ENCODE measurements at places on chromosomes 5 and 9.

- DNase-seq = no peak
Measured at GRCh38 chr5:107010060-107010459, 660.7 kb downstream of the EFNA5 start.

DNA sequence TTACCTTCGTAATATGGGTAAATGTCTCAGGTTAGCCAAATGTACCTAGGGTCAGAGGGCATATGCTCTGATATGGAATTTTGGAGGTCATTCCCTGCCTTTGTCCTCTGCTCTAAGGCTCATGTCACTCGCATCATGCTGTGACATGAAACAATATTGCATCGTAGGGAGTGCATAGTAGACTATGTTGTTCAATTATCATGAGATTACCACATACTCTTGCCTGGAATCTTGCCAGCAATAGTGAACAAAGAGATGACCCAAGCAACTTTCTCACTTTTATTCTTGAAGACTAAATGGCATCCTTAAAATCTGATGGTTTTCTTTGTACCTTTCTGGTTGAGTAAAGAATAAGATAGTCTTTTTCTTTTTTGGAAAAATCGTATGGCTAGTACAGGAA, 27.6 kb downstream of the ZNF462 start:
- no peak for DNase-seq

- DNase-seq = no peak
Measured at GRCh38 chr5:138643040-138643791, 68.0 kb upstream of the HSPA9 start.

- DNase-seq = no peak
Measured at GRCh38 chr5:135287551-135287950, 111.5 kb downstream of the MACROH2A1 start.

DNA sequence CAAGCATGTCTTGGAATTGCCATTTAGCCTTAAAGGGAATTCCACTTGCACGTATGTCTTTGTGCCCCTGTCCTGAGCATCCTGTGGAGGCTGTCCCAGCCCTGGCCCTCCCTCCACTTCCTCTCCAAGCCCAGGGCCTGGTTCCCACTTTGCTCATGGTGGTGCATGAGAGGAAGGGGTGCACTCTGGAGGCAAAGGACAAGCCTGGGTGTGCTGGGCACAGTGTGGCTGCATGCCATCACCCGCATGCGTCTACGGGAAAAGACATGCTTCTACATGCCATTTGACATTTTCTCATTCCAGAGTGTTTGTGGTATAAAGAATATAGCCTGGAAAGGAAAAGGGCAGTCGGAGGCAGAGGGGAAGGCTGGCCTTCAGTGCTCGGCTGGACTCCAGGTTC, 7.2 kb upstream of the IRX2 start:
- DNase-seq = no peak

DNA sequence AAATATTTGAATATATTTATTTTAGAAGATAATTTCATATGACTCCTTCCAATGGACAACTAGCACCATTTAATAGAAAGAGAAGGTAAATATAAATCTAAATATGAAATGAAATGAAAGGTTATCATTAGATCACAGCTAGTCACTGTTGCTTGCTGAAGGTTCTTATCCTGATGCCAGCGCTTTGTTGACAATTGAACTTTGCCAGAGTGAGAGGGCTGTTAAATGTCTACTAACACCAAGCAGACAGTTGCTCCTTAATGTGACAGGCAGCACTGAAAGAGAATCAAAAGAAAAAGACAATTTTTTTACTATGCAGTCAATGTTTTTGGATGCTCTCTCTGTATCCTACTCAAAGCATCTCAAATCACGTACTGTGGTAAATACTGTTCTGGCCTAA, 152.6 kb upstream of the SEMA6A start:
- no peak for DNase-seq

DNA sequence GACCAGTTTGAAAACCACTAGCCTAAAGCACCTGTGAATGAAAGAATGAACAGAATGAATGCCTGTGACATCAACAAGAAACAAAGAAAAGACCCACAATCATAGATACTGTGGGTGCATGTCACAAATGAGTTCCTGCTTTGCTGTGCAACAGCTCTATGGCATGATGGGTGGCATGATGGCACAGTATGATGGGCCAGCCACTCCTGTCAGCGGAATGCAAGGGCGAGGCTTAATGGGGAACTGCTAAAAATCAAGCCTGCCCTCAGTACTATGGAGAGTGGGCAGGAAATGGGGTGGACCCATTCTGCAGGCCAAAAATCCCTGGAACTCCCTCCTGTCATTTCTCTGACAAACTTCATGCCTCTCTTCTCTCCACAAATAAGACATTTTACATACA, 89.0 kb downstream of the DCP2 start:
- no peak for DNase-seq

- DNase-seq = no peak
Measured at GRCh38 chr9:132233138-132233537, 71.3 kb downstream of the NTNG2 start.

- no peak for DNase-seq
Measured at GRCh38 chr5:36607114-36607571, 737 bp downstream of the SLC1A3 start.

GRCh38 chr9:137306850-137307254, 4.8 kb upstream of the NRARP start:
- no peak for DNase-seq

- DNase-seq = no peak
Measured at GRCh38 chr9:81877047-81877446, 51.2 kb upstream of the SPATA31D4 start.

DNA sequence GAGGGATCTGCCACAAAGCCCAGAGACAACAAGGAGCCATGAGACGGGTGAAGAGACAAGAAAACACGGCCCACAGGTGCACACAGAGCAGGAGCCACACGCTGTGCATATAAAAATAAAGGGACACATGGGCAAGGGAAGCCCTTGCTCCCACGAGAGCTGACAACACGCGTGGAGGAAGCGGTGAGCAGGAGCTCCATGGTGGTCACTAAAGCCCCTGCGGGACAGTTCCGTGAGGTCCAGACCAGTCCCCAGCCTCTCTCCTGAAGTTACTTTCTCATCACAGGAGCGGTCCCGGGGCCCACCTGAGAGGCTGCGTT, 90.7 kb downstream of the CAMSAP1 start:
- DNase-seq = no peak

GRCh38 chr9:76115396-76115795, 224.9 kb downstream of the PCSK5 start:
- no peak for DNase-seq

DNA sequence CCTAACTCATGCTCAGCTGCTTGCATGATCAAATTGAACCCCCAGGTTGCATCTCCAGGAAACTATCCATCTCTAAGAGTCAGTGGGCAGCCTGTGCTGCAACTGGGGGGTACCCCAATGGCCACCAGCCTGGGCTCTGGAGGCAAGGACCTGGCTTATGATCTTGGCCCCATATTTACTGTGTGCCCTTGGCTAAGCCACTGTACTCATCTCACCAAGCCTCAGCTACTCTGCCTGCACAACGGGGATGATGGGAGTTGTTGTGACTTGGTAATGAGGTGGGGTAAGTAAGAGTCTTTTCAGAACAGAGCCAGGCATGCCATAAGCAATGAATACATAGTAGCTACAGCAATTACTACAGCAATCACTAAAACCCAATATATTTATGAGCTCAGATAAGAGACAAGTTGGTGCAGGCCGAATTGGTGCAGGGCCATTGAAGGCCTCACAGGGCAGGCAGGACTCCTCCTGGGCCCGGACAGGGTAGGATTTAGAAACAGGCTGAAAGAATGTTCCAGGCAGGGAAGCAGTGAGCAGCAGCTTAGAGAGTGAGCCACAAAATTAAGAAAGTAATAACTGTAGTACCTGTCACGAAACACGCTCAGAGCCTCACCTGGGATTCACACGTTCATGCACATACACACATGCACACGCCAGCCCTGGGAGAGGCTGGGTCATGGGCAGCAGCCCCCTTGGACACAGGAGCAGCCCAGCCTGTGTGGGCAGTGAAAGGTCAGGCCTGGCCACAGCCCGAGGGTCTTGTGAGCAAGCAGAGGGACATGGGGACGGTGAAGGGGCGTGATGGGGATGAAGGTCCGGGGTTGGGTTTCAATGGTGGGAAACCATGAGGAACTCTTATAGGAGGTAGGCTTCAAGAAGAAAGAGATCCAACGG, 74.1 kb downstream of the PAX5 start:
- no peak for DNase-seq

GRCh38 chr5:1139331-1140170, 27.7 kb upstream of the SLC12A7 start:
- no peak for DNase-seq

GRCh38 chr9:35996358-35996970, 38.5 kb upstream of the OR2S2 start:
- DNase-seq = no peak

DNA sequence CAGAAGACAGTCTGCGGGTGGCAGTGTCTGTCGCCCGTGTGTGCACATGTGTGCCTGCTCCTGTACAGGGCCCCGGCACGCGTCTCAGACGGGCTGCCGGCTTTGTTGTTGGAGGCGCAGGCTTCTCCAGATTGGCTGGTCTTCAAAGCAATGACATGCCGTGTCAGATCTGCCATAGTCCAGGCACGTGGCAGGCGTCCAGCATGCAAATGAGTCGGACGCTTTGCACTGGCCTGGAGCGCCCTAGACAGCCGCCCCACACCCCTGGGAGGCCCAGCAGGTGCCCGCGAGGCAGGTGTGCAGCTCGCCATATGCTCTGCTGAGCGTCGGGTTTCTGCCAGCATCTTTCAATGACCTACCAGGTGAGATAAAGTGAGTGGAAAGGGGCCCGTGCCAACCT, 71.5 kb downstream of the GADD45G start:
- no peak for DNase-seq

DNA sequence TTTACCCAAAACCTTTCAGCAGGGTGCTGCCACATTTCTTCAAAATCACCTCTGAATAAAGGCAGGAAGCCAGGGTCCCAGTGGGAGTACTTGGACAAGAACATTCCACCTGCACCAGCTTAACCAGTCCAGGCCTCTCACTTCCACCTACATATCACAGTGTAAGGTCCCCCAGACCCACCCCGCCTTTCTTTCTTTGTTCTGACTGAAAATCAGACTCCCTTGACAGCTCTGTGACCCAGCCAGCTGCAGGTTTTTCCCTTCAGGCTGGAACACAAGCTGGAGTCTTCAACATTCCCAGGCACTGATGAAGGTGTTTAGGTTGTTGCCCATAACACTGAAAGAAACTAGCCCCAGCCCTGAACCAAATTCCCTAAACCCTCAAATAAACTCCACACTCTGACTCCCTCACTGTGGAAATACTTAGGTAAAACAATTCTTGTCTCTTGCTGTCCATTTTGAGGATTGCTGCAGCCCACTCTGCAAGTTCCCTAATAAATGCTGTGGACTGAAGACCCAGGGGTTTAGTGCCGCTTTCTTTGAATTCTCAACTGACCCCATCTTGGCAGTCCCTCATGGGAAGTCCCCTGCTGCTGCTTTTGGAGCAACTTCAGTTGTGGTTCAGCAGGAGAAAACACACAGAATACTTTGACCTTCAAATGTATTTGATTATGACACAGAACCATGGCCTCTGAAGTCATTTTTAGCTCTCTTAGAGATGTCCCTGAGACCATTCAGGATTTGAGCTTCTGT, 24.8 kb downstream of the P4HA2 start:
- no peak for DNase-seq

GRCh38 chr5:1436681-1437080, 8.6 kb downstream of the SLC6A3 start:
- DNase-seq = no peak

GRCh38 chr9:124761710-124762109, 9.4 kb downstream of the NR6A1 start:
- DNase-seq = no peak

DNA sequence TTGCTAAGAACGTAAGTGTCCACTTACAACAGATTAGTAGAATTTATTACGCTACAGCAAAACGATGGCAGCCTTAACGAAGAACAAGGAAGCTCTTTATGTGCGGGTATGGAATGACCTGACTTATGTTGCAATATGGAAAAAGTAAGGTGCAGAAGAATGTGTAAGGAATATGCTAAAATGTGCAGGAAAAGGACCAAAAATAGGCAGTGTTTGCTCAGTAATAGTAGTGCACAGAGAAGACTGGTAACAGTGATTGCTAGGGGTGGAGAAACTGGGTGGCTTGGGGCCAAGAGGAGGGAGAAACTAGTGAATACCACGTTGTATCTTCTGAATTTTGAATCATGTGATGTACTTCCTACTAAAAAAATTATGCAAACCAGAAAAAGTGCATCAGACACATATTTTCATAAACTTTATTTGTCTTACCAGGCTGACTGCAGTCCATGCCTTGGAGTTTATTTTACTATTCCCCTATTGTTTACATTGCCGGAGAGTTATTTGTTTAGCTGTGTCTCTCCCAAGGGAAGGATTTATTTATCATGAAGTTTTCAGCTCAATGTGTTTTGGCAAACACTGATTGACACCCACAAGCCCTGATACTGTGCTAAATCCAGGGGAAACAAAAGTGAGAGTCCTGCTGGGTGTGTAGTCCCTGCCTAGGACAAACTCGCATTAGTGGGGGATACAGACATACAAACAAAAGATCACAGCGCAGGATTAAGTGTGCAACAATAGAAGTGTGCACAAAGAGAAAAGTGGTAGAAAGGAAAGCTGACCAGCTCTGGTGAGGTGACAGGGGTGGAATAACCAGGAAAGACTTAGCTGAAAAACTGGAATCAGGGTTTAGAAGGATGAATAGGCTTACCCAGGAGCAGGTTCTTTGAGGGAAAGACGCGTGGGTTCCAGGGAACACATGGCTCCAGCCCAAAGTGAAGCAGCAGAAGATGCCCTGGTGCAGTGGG, 34.0 kb upstream of the ZNF484 start:
- DNase-seq = no peak

GRCh38 chr9:116767219-116767618, 80.1 kb downstream of the TRIM32 start:
- DNase-seq = no peak

DNA sequence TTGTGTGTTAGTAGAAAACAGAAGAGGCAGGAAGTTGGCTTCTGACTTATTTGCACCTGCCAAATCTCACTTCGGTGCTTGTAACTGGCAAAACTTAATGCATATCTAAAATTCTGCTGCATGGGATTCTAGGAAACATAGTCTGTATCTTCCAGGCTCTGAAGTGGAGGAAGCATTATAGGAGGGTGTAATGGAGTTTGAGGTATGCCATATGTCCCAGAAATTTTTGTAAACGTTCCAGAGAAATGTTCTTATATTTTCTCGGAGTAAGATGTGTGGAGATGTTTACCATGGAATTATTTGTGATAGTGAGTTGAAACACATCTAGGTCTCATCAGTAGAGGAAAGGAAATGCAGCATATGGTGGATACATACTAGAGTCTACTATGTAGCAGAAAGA, 1329.0 kb upstream of the NUDT12 start:
- DNase-seq = no peak

All from stimulated activated CD4-positive, alpha-beta T cell treated with anti-CD3 and anti-CD28 coated beads, TNF-alpha, amount 100 ng/mL, for 1 hour (primary cell).